Peyer's patch (tissue), 4 donors: ENCODE measurements at places on chromosomes 3 and 15. TPM values are rescaled to one million over a fixed set of nuclear protein-coding genes. Genes with fewer than 3 reads are reported as not detected.

- no peak for DNase-seq
Observed at GRCh38 chr15:62792986-62793751, 249.4 kb upstream of the TPM1 start.

DNA sequence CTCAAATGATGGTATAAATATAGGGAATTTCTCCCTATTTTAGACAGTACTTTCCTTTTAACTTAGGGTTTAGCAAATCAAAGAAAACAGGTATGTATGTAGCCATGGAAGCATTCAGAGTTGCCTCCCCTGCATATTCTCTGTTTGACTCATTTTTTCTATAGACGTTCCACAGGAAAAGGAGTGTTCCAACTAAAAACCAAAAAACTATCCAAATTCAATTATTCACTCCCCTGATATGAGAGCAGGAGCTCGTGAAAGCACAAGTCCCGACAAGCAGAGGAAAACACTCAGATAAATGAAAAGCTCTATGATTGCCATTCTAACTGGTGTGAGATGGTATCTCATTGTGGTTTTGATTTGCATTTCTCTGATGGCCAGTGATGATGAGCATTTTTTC lies 119.5 kb downstream of the FRMD5 start:
- DNase-seq = no peak

GRCh38 chr15:51051776-51052175 lies 42.9 kb downstream of the TNFAIP8L3 start:
- no peak for DNase-seq

Gene ONECUT1
- total RNA-seq = not detected

Gene NEDD4
- 36.3 TPM for total RNA-seq

DNA sequence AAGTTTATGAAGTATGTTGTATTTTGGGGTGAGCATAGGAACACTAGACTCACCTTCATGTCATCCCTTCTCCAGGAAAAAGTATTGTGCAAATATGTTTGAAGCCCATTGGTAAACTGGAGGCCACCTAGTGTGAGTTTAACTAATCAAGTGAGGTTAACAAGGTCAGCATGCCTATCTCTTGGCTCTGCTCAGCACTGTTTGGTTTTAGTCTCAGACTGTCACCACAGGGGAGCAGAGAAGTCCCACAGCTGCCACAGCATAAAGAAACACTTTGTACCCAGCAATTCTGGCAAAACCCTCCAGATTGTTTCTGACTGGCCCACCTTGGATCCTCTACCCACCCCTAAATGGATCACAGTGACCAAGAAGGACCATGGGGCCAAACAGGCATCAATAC lies 152.7 kb downstream of the FEZF2 start:
- DNase-seq = no peak

- DNase-seq = no peak
Observed at GRCh38 chr3:182028081-182028480, 316.4 kb downstream of the SOX2 start.

Gene CYP8B1
- not detected for total RNA-seq

Gene SLC9C1
- 12.4 TPM for total RNA-seq

Gene C3orf80
- total RNA-seq = not detected

Gene C3orf22
- total RNA-seq = not detected

GRCh38 chr15:76576523-76577279 lies 240.1 kb downstream of the ISL2 start:
- DNase-seq = peak; percentile 84
